NCI-H2227 treated with DMSO at 0.1 percent for 48 hours (cell line): ENCODE measurements at places on chromosomes 16 and 17.

DNA sequence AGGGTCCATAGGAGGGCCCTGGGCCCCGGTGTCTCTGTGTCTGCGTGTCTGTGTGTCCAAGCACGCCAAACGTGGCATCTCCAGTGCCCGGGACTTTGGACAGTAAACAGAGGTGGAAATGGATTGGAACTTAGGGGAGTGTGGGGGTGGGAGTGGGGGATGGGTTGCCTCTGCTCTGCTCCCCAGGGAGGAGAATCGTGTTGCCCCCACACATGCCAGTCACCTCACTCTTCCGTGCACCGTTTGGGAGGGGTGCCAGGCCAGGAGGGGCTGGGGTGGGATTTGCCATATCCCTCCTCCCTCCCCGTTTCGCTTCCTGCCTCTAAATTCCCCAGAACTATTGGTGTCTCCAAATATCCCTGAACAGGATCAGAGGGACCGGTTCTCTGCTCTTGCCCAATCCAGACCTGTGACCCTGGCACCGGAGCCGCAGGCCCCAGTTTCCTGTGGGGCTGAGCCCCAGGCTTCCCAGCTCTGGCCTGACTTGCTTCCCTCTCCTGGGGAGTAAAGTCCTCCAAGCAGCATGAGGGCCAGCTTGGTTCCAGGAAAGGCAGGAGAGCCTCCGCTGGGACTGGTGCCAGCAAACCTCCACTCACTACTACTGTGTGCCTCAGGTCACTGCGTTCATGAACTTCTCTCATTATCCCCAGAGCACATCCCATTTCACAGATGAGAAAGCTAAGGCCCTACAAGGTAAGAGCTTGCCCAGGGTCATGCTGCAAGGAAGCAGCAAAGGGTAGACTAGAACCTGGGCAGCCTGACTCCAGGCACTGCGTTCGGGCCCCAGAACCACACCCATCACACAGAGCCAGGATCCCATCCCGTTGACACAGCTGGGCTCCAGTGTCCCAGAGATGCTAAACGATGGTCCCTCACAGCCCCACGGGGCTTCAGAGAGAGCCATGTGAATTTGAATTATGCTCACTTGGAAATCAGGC lies at the start of gene ASGR1:
TSS of gene ASGR1 (minus strand) at position 54 of the 938 bp plus-strand sequence. CDS start 807 bp downstream, outside the sequence.
- DNase-seq, result no peak

GRCh38 chr16:86258713-86259112 lies 251.6 kb upstream of the FOXF1 start:
- DNase-seq, result no peak

DNA sequence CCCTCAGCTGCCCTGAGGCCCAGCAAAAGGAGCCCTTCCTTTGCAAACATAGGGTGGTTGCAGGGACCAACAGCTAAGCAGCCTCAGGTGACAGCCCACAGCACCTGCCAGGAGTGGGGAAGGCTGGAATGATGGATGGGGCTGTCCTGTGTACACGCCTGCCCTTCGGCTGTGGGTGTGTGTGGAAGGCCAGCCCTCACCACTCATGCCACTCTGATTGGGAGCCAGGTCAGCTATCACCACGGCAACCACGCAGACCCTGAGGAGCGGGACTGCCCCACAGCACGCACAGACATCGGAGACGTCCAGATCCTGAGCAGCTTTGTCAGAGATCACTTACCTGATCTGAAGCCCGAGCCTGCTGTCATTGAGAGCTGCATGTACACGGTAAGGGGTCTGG lies 11.9 kb downstream of the PIPOX start:
- no peak for DNase-seq

DNA sequence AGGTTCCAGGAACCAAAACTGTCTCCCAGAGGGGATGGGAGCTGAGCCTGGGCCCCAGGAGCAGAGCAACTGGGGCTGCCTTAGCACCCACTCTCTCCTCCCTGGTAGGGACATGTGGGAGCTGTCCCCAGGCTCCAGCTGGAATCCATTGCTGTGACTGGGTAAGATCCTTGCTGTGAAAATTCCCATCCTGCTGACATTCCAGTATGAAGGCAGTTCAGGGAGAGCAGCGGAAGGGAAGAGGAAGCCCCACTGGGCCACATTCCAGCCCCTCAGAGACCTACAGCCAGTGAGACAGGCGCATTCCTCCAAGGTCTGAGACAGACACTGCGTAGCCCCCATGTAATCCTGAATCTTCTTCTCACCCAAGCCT lies 24.2 kb downstream of the MYO18A start:
- DNase-seq, result no peak

GRCh38 chr16:56608876-56609462 lies 585 bp downstream of the MT2A start:
- no peak for DNase-seq

DNA sequence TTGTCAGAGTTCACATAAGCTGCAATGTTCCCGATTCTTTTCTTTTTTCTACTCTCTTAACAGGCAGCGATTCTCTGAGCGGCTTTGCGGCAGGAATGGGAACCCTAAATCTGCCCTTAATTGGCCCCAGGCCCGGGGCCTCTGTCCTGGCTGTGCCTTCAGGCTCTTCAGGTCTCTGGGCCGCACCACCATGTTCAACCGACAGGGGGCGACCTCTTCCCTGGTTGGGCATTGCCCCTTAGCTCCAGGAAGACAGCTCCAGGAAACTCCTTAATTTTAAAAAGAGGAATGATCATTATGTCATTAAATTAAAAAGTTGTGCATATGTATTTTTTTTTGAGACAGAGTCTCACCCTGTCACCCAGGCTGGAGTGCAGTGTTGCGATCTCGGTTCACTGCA lies 20.3 kb downstream of the CACNG5 start:
- DNase-seq, result no peak

- DNase-seq, result no peak
Measured at GRCh38 chr17:34230342-34230741, 24.7 kb upstream of the CCL2 start.

- no peak for DNase-seq
Measured at GRCh38 chr17:37466471-37466870, 23.2 kb upstream of the DUSP14 start.

- no peak for DNase-seq
Measured at GRCh38 chr17:76075364-76076145, 974 bp downstream of the GALR2 start.

DNA sequence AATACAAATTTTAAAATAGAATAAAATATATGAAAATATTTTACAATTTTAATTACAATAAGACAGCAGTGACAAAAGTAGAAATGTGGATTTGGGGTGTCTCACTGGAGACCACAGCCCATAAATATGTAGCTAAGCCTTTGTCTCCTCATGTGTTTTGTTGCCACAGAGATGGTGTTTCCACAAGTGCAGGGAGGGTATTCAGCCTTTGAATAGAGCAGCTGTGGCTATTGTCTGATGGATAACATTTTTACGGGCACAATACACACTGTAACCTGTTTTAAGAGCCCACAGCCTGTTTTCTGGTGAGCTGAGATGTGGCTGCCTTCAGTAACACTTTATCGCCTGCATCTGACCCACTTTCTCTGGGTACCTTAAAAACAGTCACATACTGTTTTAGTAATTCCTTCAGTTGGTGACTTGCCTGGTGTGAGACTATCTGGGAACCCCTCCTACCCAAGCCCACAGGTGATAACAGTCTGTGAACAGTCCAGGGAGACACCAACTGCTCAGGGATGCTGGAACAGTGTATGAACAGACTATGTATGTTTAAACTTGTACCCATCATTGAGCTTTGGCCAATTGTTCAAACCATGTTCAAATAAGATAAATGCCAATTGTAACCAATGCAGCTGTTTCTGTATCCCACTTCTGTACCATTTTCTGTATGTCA lies 7.8 kb upstream of the AHSP start:
- DNase-seq, result no peak

GRCh38 chr16:17474037-17474436 lies 3.3 kb upstream of the XYLT1 start:
- DNase-seq, result no peak

DNA sequence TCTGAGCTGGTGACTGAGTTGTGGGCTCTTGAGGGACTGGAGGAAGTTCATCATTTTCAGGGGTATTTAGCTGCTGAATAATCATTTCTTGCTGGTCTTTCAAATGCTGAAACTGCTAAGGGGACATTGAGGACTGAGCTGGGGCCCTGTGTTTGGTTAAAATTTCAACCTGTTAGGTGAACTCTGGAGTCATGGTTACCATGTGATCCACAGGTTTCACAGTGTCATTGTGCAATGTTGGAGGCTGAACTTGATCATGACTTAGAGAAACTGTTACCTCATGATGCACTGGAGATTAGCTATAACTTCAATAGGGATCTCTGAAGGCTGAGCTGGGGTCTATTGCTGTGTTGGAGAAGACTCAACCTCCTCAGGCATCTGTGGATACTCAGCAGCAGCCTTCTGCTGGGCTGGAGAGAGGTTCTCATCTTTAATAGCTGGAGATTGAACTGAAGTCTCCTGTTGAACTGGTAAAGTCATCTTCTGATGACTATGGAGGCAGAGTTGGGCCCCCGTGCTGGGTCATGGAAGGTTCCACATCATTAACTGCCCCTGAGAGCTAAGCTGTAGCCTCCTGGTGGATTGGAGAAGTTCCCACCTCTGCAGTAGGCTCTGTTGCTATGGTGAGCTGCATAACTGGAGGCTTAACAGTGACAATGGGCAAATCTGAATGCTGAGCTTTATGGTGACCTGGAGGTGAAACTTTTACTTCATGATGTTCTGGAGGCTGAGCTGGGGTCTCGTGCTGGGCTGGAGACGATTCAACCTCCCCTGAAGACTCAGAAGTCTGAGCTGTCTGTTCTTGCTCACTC lies 15.2 kb downstream of the RDM1 start:
- DNase-seq, result no peak

DNA sequence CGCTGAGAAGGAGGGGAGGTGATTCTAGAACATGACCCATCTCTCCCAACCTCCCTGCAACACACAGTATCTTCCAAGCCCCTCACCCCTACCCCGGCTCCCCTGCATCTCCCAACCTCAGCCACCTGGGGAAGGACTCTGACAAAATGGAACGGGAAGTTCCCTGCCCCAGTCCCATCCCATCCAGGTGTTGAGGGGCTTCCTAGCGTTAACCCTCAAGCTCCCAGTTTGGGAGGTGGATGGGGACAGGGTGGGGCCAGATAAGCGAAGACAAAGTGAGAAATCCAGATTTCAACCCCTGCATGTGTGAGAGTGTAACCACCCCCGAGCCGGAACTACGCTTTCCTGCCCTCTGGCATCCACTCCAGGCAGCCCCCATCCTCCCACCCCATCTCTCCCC lies 1.8 kb downstream of the ZSCAN10 start:
- DNase-seq, result no peak

GRCh38 chr17:32483451-32484019 lies 3.3 kb upstream of the CDK5R1 start:
- peak; percentile 90 for DNase-seq

- no peak for DNase-seq
Measured at GRCh38 chr17:52287611-52288010, 129.1 kb upstream of the CA10 start.

DNA sequence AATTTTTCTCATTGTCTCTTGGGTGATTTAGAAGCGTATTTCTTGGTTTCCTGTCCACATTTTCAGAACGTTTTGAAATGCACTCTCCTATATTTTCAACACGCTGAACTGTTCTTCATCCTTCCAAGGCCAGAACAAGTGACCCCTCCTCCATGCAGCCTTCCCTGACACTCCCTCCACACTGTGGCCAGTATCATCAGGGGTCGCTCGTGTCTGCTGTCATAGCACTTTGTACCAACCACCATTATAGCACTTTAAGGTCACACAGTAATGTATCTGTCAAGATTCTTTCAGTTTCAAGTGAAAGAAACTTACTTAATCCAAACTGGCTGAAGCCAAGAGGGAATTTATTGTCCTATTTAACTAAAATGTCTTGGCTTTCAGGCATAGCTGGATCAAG lies 17.5 kb upstream of the IL21R start:
- no peak for DNase-seq

- DNase-seq, result no peak
Measured at GRCh38 chr17:61201211-61201610, 198.4 kb upstream of the TBX2 start.

GRCh38 chr17:7444682-7445618 lies at the start of gene CHRNB1:
Gene CHRNB1 (plus strand): TSS chr17:7445061. CDS start chr17:7445128, 67 bp downstream.
- DNase-seq, result peak; percentile 6

DNA sequence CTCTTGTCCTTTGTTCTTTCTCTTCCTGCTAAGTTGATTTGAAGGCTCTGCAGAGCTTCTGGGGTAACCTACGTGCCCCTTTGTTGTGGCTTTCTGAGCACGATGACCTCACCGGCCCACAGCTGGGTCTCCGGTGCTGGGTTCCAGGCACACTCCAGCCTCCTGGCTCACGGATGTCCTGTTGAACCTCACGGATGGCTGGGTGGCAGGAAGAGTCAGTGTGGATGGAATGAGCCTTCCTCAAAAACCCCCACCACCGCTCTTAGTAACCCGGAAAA lies 116.0 kb downstream of the SOCS1 start:
- DNase-seq, result no peak
